ENCODE measurements at places on chromosomes 4 and X. TPM values are rescaled to one million over a fixed set of nuclear protein-coding genes. Genes with fewer than 3 reads are reported as not detected.

- no peak overlapping the region for H3K4me3 ChIP-seq
- DNase-seq = no peak
- H3K4me1 ChIP-seq = no peaks in the 10 kb centered on the region
- no peaks in the 10 kb centered on the region for H3K27me3 ChIP-seq
- H3K36me3 ChIP-seq = no peaks in the 10 kb centered on the region
- no peak overlapping the region for H3K27ac ChIP-seq
Observed at GRCh38 chr4:146592019-146592418, 46.7 kb upstream of the POU4F2 start.

DNA sequence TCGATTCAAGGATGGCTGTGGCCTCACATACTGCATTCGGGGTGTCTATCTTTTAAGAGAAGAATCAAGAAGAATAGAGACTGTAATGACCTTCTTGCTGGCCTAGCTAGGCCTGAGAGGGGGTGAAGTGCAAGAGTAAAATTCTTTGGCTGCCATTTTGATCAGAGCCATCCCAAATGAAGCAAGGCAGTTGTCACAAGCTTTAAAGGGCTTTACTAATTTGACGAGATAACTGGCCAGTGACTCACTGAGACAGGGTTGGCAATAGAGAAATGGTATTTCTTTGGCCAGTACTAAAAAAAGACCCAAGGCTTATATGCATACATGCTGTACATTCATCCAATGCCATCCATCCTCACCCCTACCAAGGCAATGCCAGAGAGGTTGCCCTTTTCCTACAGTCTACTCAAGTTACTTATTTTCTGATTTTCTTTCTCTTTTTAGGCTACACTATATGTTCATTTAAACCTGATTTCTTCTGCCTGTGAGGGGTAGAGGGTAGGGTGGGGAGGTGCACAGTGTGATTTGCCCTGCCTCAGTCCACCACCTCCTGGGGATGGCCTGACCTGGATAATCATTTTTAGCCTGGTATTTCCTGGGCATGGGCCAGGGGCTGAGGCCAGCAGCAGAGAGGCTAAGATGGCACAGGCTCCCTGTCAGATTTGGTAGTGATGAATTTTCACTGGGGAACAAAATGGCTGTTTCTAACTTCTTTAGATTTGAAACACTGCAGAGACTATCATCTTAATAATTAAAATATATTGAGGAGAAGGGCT is 32.2 kb downstream of the ATG4A start:
- H3K36me3 ChIP-seq = no peaks in the 10 kb centered on the region
- H3K27ac ChIP-seq = no peak overlapping the region
- H3K27me3 ChIP-seq = no peaks in the 10 kb centered on the region
- H3K4me3 ChIP-seq = no peak overlapping the region
- DNase-seq = no peak
- H3K4me1 ChIP-seq = no peaks in the 10 kb centered on the region

GRCh38 chr4:82678051-82678450 is 116.3 kb upstream of the TMEM150C start:
- DNase-seq = no peak
- H3K27me3 ChIP-seq = no peaks in the 10 kb centered on the region
- H3K4me1 ChIP-seq = no peaks in the 10 kb centered on the region
- H3K27ac ChIP-seq = no peak overlapping the region

DNA sequence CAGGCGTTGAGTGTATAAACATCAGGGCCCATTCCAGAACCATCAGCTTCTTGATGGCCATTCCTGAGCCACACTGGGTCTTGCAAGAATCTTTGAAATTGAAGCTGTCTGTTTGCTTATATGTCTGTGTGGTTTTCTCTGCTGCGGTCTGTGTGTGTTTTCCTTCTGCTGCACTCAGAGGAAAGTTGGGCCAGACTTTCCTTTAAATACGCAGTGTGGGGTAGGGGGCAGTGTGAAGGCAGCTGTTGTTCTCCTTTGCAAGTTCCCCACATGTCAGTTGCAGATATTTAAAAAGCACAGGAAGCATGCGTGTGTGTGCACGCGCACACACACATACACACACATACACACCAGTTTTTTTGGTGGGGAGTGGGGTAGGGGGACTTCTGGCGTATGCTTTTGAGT is 32.1 kb downstream of the CCKAR start:
- no peak overlapping the region for H3K27ac ChIP-seq
- H3K4me3 ChIP-seq = no peak overlapping the region
- H3K36me3 ChIP-seq = no peaks in the 10 kb centered on the region
- H3K4me1 ChIP-seq = peaks cover under 1% of the 10 kb centered on the region
- H3K27me3 ChIP-seq = peaks cover 4% of the 10 kb centered on the region
- DNase-seq = no peak

DNA sequence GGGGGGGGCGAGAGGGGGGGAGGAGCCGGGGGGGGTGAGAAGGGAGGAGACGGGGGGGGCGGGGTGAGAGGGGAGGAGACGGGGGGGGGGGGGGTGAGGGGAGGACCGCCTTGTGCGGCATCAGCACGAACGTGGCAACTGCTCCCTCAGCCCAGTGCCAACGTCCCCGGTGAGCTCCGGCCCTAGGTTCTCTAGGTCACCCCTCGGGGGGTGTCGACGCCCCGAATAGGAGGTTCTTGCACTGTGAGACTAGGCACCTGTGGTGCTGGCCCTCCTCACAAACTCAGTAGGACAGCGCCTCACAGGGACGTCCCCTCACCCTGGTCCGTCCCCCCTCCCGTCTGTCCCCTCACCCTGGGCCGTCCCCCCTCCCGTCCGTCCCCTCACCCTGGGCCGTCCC is 21.5 kb upstream of the GTPBP6 start:
- DNase-seq = no peak
- H3K27ac ChIP-seq = no peak overlapping the region
- no peak overlapping the region for H3K4me3 ChIP-seq
- H3K27me3 ChIP-seq = no peaks in the 10 kb centered on the region

- no peaks in the 10 kb centered on the region for H3K27me3 ChIP-seq
- H3K4me1 ChIP-seq = no peaks in the 10 kb centered on the region
- no peak overlapping the region for H3K27ac ChIP-seq
- H3K36me3 ChIP-seq = no peaks in the 10 kb centered on the region
Observed at GRCh38 chr4:37780444-37781130, 45.9 kb upstream of the PGM2 start.

DNA sequence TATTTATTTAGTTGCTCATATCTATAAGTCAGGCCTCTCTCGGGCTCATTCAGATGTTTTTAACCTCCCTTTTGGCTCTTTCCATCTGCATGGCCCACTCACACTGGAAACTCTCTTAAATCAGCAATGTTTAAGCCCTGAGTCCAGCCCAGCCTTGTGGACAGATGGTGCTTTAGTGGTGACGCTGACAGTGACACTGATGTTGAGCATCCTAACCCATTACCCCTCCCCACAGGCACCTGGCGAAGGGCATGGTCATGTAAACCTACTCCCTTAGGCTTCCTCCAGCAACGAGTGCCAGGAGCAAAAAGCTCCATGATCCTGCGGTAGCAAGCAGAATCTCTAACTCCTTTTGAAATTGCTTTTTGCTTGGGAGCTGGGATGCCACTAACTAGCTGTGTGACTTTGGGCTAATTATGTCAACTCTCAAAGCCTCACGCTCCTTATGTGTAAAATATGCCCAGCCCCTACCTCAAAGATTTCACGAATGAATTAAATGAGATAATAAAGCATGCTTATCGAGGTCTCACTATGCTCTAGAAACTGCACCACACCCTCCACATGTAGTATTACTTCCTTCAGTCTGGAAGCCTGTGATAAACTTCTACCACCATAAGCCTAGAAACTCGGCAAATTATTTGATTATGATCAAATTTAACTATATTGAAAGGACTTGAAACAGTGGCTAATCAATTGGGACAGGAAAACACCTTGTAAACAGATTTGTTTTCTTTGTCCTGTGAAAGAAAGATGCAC is 569.4 kb downstream of the BCOR start:
- H3K27me3 ChIP-seq = no peaks in the 10 kb centered on the region
- no peak overlapping the region for H3K4me3 ChIP-seq
- H3K4me1 ChIP-seq = no peaks in the 10 kb centered on the region
- no peak overlapping the region for H3K27ac ChIP-seq
- peak; percentile 35 for DNase-seq

DNA sequence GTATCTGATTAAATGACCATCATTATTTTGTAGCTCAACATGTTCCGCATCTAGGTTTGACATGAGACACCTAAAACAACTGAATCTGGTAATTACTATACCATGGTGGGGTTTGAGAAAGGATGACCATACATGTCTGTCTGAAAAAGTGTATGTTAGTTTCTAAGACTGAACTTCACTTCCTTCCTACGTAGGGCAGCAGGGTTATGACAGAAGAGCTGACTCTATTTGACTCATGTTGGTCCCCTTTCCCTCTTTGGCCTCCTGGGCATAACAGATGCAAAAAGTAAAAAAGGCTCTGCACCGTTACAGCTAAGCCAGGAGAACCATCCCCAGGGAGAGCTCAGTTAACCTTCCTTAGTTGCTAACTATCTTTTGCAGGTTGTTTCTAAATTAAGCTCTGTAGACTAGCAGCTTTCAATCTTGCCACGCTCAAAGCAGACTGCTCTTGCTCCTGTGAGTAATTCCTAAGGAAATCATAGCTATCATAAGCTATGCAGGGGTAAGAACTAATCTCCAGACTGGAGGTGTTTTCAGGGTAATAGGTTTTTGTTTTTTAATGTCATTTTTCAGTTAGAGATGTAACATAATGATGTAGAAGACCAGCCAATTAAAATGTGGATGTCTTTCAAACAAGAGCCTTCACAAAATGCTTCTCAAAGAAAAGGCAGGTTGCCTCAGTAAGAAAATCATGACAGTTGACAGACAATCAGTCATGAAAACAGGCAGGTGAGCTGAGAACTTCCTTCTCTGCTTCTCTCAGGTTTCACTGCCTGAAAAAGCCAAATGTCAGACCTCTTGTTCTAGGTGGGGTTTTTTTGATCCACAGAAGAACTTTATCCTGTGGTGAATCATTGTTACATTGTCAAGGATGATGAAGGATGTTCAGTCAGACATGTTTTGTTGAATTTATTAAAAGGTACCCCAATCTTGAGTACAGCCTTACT is 66.9 kb upstream of the DAPP1 start:
- no peaks in the 10 kb centered on the region for H3K36me3 ChIP-seq
- H3K4me3 ChIP-seq = no peak overlapping the region
- no peaks in the 10 kb centered on the region for H3K4me1 ChIP-seq
- no peak for DNase-seq
- no peaks in the 10 kb centered on the region for H3K27me3 ChIP-seq
- no peak overlapping the region for H3K27ac ChIP-seq

NPY5R gene
- 4.4 TPM for total RNA-seq

SLAIN2 gene
- total RNA-seq = 42.0 TPM

THOC2 gene
- total RNA-seq = 80.0 TPM

Data from endodermal cell (in vitro differentiated cells).